NB4 (cell line): ENCODE measurements at places on chromosomes 12 and 14.

- DNase-seq = no peak
Measured at GRCh38 chr14:100654025-100654813, 67.0 kb upstream of the BEGAIN start.

DNA sequence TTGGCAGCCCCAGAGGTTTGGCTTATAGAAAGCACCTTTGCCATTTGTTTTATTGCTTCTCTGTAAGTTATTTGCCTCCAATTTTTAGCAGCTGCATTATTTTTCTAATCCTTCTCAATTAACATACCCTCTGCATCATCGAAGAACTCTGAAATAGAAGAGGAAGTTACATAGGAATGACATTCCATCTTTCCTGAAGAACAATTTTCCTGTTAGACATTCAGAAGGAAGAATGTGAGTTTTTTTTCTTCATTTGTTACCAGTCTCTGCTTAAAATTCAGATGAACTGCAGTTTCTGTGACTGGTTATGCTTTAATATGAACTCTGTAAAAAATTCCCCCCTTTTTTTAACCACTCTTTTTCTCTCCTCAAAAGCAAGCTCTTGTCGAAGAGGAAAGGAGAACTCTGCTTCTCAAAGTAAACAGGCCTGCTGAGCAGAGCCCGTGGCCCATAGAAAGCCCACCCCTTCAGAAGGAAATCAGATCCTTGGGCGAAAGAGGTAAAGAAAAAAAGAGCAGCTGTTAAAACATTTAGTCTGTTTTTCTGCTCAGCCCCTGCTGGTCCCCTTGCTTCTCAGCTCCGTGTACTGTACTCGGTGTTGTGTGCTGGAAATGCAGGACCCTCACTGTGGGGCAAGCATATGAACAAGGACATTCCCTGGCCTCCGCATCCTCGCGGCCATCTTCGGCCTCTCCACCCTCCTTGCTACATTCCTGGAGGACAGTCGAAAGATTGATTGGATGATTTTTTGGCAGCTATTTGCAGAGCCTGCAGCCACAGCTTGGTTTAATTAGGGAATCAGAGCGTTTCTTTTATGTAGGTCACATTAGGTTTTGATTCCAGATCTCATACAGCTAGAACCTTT, 164.4 kb upstream of the LRIG3 start:
- no peak for DNase-seq

GRCh38 chr12:4147031-4147481, 126.5 kb upstream of the CCND2 start:
- no peak for DNase-seq

GRCh38 chr12:570435-570920, 92.8 kb downstream of the NINJ2 start:
- DNase-seq = no peak

GRCh38 chr14:80576401-80576800, 365.1 kb upstream of the DIO2 start:
- no peak for DNase-seq

DNA sequence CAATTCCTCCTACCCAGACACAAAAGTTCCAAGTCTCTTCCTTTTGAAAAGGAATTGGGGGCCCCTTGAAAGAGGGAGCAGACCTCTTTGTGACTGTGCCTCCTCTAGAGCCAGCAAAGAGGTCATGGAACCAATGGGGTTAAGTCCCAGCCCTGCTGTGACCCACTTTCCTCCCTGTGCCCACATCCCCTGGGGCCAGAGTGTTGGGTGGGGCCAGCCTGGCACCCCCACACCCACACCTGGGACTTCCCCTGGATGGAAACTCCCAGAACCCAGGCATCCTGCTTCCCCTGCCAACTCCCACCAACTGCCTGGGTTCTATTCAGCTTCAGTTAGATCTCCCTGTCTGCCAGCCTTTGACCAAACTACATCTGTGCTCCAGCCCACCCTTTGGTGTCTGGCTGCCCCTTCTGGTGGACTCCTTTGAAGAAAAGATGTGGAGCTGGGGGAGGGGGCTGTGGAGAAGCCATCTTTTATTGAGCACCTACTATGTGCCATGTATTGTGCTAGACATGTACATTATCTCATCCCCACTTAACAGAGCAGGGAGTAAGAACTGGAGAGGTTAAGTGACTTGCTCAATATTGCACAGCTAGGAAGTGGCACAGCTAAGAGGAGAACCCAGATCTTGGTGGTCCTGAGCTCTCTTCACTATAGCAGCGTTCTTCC, 4.6 kb upstream of the RARG start:
- no peak for DNase-seq

GRCh38 chr12:129873111-129873832, 30.6 kb downstream of the TMEM132D start:
- no peak for DNase-seq

DNA sequence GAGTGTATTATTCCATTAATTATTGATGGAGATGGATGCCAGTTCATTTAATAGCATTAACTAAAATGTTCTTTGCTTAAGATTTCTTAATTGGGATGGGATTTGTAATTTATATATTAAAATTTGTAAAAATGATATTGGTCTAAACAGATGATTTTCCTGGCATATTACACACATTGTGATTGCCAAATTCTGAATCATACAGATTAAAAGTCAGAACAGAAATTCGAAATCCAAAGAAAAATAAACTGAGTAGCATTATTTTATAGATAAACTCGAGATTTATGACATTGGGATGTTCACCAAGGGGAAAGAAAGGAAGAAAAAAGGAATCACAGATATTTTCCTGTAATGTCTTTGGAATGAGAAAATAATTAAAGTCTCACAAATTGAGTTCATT, 481.1 kb downstream of the CCER1 start:
- DNase-seq = no peak

GRCh38 chr12:58645946-58646345, 274.4 kb downstream of the LRIG3 start:
- DNase-seq = no peak

DNA sequence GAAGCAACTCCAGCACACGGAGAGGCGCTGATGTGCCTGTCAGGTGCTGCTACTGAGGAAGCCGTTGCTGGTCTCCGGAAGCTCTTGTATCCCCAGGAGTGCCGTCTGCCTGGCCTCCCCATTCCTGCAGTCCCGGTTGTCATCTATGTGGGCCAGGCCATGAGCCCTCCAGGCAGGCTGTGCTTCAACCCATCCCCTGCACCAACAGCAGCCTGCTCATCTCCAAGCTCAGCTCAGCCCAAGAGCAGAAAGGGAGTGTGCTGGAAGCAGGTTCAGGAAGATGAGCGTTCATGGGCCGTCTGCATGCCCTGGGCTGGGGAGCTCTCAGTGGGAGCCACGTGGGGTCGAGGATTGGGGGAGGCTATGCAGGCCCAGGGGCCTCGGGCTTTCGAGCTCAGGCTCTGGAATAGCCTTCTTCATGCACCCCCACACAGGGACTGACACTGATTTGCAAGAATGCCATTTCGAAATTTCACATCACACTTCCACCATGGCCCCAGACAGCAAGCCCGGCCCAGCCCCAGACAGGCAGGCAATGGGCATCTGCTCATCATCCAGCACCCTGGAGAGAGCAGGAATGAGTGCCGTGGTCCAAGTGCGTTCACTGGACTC, 164.5 kb downstream of the KIF26A start:
- DNase-seq = no peak

- DNase-seq = no peak
Measured at GRCh38 chr14:104252256-104253215, 114.1 kb downstream of the KIF26A start.

- no peak for DNase-seq
Measured at GRCh38 chr12:56001487-56002100, 4.5 kb downstream of the SUOX start.

GRCh38 chr12:87982208-87982607, 47.0 kb downstream of the C12orf50 start:
- no peak for DNase-seq

DNA sequence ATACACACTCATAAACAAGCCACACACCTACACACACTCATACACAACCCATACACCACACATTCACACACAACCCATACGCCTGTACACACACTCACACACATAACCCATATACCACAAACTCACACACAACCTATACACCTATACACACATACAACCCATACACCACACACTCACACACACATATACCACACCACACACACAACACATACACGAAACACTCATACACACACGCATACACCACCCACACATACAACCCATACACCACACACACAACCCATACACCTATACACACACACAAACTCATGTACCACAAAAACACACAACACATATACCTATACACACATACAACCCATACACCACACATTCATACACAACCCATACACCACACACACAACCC, 164.3 kb downstream of the TMEM121 start:
- no peak for DNase-seq

GRCh38 chr12:53579545-53579955, 46.6 kb downstream of the ATF7 start:
- DNase-seq = peak; percentile 13

- peak; percentile 81 for DNase-seq
Measured at GRCh38 chr12:45170456-45171042, 45.3 kb upstream of the ANO6 start.

GRCh38 chr14:102487204-102487577, 22.4 kb downstream of the ANKRD9 start:
- no peak for DNase-seq
